ENCODE measurements at places on chromosomes 6 and 20. TPM values are rescaled to one million over a fixed set of nuclear protein-coding genes. Genes with fewer than 3 reads are reported as not detected.

The HLA-DRA gene
- total RNA-seq, result 38.7 TPM

The IYD gene
- total RNA-seq, result not detected

The NKAIN4 gene
- total RNA-seq, result not detected

GRCh38 chr6:121711472-121711871 lies 276.0 kb downstream of the GJA1 start:
- ATAC-seq, result no peak

DNA sequence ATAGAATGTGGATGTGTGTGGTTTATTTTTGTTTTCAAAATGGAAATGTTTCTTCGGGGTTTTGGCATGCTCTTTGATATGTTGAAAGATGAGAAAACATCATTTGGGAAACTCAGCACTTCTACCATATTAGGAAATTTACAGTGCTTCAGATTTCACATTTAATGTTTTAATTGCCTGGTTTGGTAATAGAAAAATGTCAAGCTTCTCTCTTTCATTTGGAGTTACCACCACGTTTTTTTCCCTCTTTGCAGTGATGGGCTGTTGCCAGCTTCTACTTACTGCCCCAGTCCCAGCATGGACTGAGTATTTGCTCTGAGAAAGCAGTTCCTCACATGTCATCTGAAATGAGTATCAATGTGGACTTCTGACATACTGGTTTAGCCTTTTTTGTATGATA lies 267.7 kb downstream of the PRL start:
- ATAC-seq, result no peak

The BPIFB4 gene
- total RNA-seq, result not detected

The POM121L2 gene
- not detected for total RNA-seq

- ATAC-seq, result no peak
Measured at GRCh38 chr6:75291744-75292143, 7.2 kb upstream of the TMEM30A start.

The PTPRT gene
- total RNA-seq, result 0.08 TPM

- no peak for ATAC-seq
Measured at GRCh38 chr6:50820869-50821264, 2.2 kb downstream of the TFAP2B start.

- ATAC-seq, result no peak
Measured at GRCh38 chr6:154865291-154865690, 129.8 kb upstream of the TIAM2 start.

- no peak for ATAC-seq
Measured at GRCh38 chr6:87250019-87250418, 72.4 kb upstream of the SMIM8 start.

The COL20A1 gene
- total RNA-seq, result not detected

GRCh38 chr6:8900056-8900455 lies 464.7 kb upstream of the SLC35B3 start:
- no peak for ATAC-seq

- ATAC-seq, result no peak
Measured at GRCh38 chr6:45074439-45074838, 253.7 kb upstream of the RUNX2 start.

DNA sequence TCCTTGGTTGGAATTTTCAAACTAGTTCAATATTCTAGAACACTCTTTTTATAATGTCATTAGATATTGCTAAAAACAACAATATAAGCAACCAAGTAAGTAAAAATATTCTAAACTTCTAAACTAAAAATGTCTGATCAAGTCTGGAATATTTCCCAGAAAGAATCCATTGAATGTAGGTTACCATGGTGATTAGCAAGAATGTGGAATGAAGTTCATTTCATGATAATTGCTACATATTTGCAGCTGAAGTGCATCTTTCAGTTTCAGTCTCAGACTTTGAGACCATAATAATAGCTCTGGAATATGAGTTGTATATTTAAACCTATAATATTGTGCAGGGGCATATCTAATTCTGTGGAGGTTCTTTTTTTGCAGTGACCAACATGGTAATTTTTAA lies 61.0 kb upstream of the NKAIN2 start:
- ATAC-seq, result no peak

GRCh38 chr6:19562468-19562867 lies 274.7 kb upstream of the ID4 start:
- no peak for ATAC-seq

The HLA-DOA gene
- total RNA-seq, result 1.4 TPM

DNA sequence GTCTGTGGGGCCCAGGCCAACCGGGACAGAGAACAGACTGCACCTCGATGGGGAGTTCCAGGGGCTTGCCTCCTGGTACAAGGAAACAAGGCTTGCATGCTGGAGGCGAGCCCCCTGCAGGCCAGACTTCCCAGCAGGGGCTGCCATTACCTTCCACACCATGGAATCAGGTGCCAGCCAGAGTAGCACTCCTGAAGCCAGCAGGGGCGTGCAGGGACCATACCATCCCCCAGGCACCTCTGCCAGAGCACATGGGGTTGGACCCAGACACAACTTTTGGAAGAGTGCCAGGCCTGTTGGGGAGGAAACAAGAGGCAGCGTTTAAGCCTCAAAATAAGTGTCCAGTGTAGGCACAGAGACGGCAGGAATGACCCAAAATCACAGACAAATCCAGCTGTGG lies 6.5 kb downstream of the DDO start:
- ATAC-seq, result no peak

DNA sequence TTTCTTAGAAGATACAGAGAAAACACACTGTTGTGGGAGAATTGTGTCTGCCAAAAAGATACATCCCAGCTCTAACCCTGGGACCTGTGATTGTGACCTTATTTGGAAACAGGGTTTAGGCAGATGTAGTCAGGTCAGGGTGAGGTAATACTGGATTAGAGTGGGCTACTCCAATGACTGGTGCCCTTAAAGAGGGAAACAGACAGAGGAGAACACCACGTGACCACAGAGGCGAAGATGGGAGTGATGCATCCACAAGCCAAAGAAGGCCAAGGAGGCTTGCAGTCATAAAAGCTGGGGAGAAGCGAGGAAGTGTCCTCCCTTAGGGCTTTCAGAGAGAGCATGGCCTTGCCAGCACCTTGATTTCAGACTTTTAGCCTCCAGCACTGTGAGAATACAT lies 35.6 kb downstream of the SLC52A3 start:
- ATAC-seq, result no peak

DNA sequence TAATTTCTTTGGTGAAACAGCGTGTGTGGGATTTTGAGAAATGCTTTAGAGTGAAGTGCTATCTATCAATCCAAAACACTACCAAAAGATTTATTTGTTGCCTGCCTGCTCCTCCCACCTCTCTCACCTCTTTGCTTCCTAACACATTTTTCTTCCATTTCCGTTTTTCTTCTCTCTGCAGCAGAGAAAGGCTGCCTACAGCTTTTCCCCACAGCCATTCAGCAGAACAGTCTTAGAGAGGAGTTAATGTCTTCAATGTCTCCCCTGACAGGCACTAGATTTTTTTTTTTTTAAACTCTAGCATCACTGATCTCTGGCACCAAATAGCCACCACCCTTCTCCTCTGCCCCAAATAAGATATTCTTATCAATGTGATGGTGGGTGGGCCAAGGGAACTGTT lies 327.8 kb upstream of the MAN1A1 start:
- no peak for ATAC-seq

- ATAC-seq, result no peak
Measured at GRCh38 chr6:17565399-17565798, 34.7 kb upstream of the FAM8A1 start.

GRCh38 chr6:30386166-30386565 lies 41.2 kb downstream of the RPP21 start:
- no peak for ATAC-seq
